Osteoblast (primary cell): ENCODE measurements at places on chromosomes 5 and 9. TPM values are rescaled to one million over a fixed set of nuclear protein-coding genes. Genes with fewer than 3 reads are reported as not detected.

The SPINK6 gene
- total RNA-seq, result not detected in 2 replicates

The MYOZ3 gene
- under 0.01 TPM in 1 of 2 replicates, not detected in the other for total RNA-seq

The EGR1 gene
- total RNA-seq, result 2.2 and 2.7 TPM in 2 replicates

GRCh38 chr5:74949976-74950375 is 83.8 kb upstream of the FAM169A start:
- DNase-seq, result no peak

GRCh38 chr9:12884736-12885395 is 110.0 kb downstream of the LURAP1L start:
- peak; percentile 67 for DNase-seq

GRCh38 chr5:116557669-116558271 is 16.9 kb downstream of the SEMA6A start:
- peak; percentile 73 for DNase-seq

- DNase-seq, result peak; percentile 80
Measured at GRCh38 chr5:39256477-39257235, 37.3 kb upstream of the FYB1 start.
